IMR-90 (cell line): ENCODE measurements at places on chromosomes 5 and 9. TPM values are rescaled to one million over a fixed set of nuclear protein-coding genes. Genes with fewer than 3 reads are reported as not detected.

Gene BASP1
- total RNA-seq = 39.6 and 70.5 TPM in 2 replicates

Gene GHR
- total RNA-seq = 1.1 TPM in 2 replicates

Gene PRUNE2
- 1.4 and 1.6 TPM in 2 replicates for total RNA-seq

Gene ORM2
- not detected in 2 replicates for total RNA-seq

Gene INSYN2B
- 33.5 and 43.6 TPM in 2 replicates for total RNA-seq

Gene IL13
- total RNA-seq = not detected in 2 replicates

- H3K4me1 ChIP-seq = no peaks in the 10 kb centered on the region
- no peak for DNase-seq
Observed at GRCh38 chr9:14913366-14913765, 3.1 kb upstream of the FREM1 start.

- no peaks in the 10 kb centered on the region for H3K4me1 ChIP-seq
- no peak overlapping the region for H3K4me3 ChIP-seq
- no peaks in the 10 kb centered on the region for H3K27me3 ChIP-seq
- DNase-seq = no peak
Observed at GRCh38 chr9:69476797-69477196, 151.8 kb downstream of the ENTREP1 start.

- no peak overlapping the region for H3K4me3 ChIP-seq
- H3K27ac ChIP-seq = no peak overlapping the region
- no peaks in the 10 kb centered on the region; the same call in 1 of the 2 replicates for H3K27me3 ChIP-seq
- DNase-seq = no peak
- no peaks in the 10 kb centered on the region for H3K36me3 ChIP-seq
Observed at GRCh38 chr5:167764641-167765289, 526.7 kb upstream of the WWC1 start.

DNA sequence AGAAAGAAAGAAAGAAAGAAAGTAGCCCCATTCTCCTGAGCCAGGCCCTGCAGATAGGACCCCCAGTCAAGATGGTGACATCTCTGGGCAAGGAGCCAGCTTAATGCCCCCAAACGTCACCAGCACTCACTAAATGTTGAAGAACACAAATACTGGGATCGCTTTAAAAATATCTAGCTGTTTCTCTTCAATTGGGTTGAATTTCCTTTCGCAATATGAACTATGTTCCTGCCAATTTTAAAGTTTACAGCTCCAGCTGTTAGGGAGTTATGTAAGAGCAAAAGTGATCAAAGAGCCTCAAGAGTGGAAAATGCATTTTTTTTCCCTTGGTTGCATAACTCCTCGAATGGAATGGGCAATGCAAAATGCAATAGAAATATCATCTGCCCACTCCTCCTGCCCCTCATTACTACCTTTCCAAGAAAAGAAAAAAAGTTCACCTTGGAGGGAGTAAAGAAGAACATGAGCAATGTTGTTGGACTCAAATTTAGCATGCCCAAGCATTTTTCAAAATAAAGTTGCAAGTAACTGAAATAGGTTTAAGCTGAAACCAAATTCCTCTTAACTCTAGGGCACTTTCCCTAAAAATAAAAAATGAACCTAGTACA is 244.2 kb upstream of the PIK3R1 start:
- no peak overlapping the region for H3K27ac ChIP-seq
- no peaks in the 10 kb centered on the region for H3K36me3 ChIP-seq
- no peak overlapping the region for H3K4me3 ChIP-seq

DNA sequence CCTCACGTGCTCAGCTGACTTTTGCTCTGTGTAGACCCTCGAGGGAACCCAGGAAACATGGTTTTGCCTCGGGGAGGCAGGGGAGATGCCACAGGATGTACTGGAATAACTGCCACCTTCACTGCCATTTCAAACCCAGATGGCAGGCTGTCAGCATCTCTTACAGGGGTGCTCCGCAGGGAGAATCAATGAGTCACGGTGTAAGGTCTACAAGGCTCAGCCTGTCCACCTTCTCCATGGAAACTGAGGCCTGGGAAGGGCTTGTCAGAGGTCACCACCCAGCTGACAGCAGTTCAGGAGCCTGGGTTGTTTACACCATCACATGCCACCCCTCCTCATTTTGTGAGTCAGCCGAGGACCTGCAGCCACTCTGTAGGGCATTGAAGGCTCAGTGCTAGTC is 30.8 kb downstream of the DAB2IP start:
- H3K4me3 ChIP-seq = no peak overlapping the region
- DNase-seq = no peak
- no peaks in the 10 kb centered on the region for H3K27me3 ChIP-seq
- peaks cover 3% of the 10 kb centered on the region; the same call in 1 of the 2 replicates for H3K4me1 ChIP-seq
- H3K36me3 ChIP-seq = peaks cover 4% of the 10 kb centered on the region; the same call in 1 of the 2 replicates

GRCh38 chr5:35665096-35665495 is 47.4 kb downstream of the SPEF2 start:
- no peaks in the 10 kb centered on the region for H3K4me1 ChIP-seq
- no peak overlapping the region for H3K27ac ChIP-seq
- H3K27me3 ChIP-seq = no peaks in the 10 kb centered on the region
- no peak overlapping the region for H3K4me3 ChIP-seq
- DNase-seq = no peak

- H3K4me3 ChIP-seq = no peak overlapping the region
- H3K27me3 ChIP-seq = no peaks in the 10 kb centered on the region
- no peak overlapping the region for H3K27ac ChIP-seq
- DNase-seq = no peak
Observed at GRCh38 chr9:114371973-114372917, 15.5 kb downstream of the AKNA start.

DNA sequence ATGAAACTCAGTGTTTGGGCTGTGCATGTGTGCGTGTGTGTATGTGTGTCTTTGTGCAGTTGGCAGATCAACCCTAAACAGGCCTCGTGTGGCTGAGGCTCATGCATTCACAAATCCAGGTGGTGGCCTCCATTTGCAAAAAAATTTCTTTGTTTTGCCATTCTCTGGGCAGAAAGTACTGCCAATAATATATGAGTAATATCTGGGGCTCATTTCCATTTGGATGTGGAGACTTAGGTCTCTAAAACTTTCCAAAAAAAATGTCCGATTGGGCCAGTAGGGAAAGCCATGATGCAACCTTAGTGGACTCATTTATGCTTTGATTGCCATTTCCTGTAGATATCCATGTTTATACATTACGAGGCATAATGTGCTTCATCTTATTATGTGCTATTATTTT is 77.9 kb upstream of the RPS23 start:
- no peak overlapping the region for H3K27ac ChIP-seq
- no peak for DNase-seq
- peaks cover 17% of the 10 kb centered on the region for H3K4me1 ChIP-seq
- no peaks in the 10 kb centered on the region for H3K36me3 ChIP-seq
- H3K27me3 ChIP-seq = no peaks in the 10 kb centered on the region

DNA sequence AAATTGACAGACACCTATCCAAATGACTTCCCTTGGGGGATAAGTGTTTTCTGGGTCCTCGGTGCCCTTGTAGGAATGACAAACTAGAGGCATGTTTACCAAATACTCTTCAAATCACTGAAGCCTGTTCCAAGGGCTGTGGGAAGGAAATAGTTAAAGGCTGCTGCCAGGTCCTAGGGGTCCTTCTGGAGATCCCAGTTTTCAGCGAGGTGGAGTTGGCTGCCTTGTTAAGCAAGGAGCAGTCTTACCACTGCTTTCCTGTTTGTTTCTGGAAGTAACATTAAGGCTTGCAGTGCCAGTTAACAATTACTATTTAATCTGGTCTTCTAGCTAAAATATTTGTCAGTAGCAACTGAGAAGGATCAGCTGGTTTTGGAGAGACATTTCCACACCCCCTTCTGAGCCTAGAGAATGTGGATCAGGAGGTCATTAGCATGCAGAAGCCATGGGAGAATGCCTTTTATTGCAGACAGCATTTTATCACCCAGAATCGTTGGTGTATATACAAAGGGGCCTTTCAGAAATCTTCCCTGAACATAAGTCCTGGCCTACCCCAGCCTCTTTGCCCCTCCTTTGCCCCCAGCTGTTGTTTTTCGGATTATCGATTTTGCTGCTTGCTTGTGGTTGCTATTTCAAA is 238.8 kb downstream of the DMAC1 start:
- no peaks in the 10 kb centered on the region for H3K27me3 ChIP-seq
- H3K27ac ChIP-seq = no peak overlapping the region
- no peak for DNase-seq
- H3K4me3 ChIP-seq = no peak overlapping the region
- H3K4me1 ChIP-seq = no peaks in the 10 kb centered on the region
- H3K36me3 ChIP-seq = no peaks in the 10 kb centered on the region

DNA sequence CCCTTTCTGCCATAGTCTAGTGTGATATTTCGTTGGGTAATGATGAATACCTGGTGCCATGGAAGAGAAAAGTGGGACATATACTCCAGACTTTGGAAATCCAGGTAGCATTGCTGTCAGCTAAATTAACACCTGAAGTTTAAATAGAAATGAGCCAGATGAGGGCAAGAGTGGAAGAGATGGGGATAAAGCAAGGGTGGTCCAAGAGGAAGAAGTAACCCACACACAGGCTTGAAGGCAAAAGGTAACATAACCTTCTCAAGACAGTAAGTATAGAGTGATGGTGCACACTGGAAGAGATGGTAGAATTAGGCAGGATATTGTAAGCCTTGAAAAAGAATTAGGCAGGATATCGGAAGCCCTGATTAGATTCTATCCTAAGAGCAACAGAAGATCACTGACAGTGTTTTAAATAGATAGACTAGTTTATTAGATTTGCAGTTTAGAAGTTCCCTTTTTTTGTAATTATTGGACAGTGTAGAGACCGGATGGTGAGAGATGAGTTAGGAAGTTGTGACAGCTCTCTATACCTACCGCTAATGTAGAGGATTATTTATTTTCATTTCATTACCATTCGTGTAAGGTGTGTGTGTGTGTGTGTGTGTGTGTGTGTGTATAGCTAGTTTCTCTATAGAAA is 16.8 kb downstream of the ANXA1 start:
- H3K36me3 ChIP-seq = peaks cover 24% of the 10 kb centered on the region
- no peaks in the 10 kb centered on the region for H3K4me1 ChIP-seq
- H3K27ac ChIP-seq = no peak overlapping the region
- H3K27me3 ChIP-seq = no peaks in the 10 kb centered on the region
- no peak overlapping the region for H3K4me3 ChIP-seq
- DNase-seq = no peak

GRCh38 chr9:124134526-124134925 is 123.0 kb downstream of the LHX2 start:
- peaks cover 11% of the 10 kb centered on the region for H3K4me1 ChIP-seq
- H3K36me3 ChIP-seq = no peaks in the 10 kb centered on the region
- H3K27ac ChIP-seq = no peak overlapping the region
- no peaks in the 10 kb centered on the region; the same call in 1 of the 2 replicates for H3K27me3 ChIP-seq

GRCh38 chr5:88483964-88484672 is 215.5 kb upstream of the TMEM161B start:
- no peak for DNase-seq
- no peak overlapping the region for H3K4me3 ChIP-seq
- H3K36me3 ChIP-seq = no peaks in the 10 kb centered on the region
- H3K27me3 ChIP-seq = no peaks in the 10 kb centered on the region

DNA sequence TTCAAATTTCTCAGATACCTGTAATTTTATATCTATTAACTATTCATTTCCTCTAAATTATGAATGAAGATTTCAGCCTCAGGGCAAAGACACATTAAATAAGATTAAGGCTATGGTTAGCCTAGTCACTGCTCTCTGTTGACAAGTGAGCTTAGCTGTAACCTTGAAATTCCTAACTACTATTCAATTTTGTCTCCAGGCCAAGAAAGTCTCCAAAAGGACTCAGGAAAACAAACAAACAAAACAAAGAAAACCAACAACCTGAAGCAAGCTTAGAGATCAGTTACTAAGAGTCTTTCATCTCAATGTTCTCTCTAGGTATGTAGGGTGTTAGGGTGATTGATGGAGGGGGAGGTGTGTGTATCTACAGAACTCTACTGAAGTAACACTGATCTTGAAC is 9.6 kb upstream of the CTNNAL1 start:
- no peak overlapping the region for H3K27ac ChIP-seq
- no peak for DNase-seq
- peaks cover 6% of the 10 kb centered on the region for H3K36me3 ChIP-seq
- peaks cover 3% of the 10 kb centered on the region; the same call in 1 of the 2 replicates for H3K4me1 ChIP-seq
- no peaks in the 10 kb centered on the region for H3K27me3 ChIP-seq
- no peak overlapping the region for H3K4me3 ChIP-seq
